Aorta (tissue), 5 donors: ENCODE measurements at places on chromosomes 6 and 20. TPM values are rescaled to one million over a fixed set of nuclear protein-coding genes. Genes with fewer than 3 reads are reported as not detected.

CBFA2T2 gene
- 15.7 TPM for total RNA-seq

THBD gene
- 79.8 TPM for total RNA-seq

SLC25A27 gene
- total RNA-seq: 19.7 TPM

CLVS2 gene
- total RNA-seq: not detected

NKAPL gene
- 3.2 TPM for total RNA-seq

IL22RA2 gene
- not detected for total RNA-seq

C6orf15 gene
- not detected for total RNA-seq

ADGRF4 gene
- total RNA-seq: not detected

PTPRK gene
- 39.6 TPM for total RNA-seq

TRERF1 gene
- 2.7 TPM for total RNA-seq

GCNT2 gene
- 14.6 TPM for total RNA-seq

GSTA2 gene
- not detected for total RNA-seq

C6orf132 gene
- total RNA-seq: 3.1 TPM

GRCh38 chr20:18692447-18692846 is 104.6 kb downstream of the DTD1 start:
- no peaks in the 10 kb centered on the region for H3K4me1 ChIP-seq
- no peaks in the 10 kb centered on the region for H3K36me3 ChIP-seq
- H3K4me3 ChIP-seq: no peak overlapping the region
- H3K27me3 ChIP-seq: no peaks in the 10 kb centered on the region
- no peak overlapping the region for H3K27ac ChIP-seq
- DNase-seq: no peak

DNA sequence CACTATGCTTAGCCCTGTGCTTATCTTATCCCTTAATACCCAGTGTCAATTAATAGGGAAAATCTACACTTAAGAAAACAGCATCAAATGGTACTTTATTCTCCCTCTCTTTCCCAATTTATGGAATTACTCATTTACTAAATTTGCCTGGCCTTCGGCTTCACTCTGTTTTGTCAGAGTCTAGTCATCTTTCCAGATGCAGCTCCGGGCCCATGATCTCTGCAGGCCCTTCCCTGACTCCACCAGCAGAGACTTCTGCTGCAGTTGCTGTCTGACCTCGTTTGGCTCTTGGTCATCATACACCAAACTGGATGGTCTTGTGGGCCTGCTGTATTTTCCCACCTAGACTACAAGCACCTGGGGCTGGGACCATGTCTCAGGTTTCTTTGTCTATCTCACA is 27.4 kb downstream of the MRS2 start:
- no peaks in the 10 kb centered on the region for H3K4me1 ChIP-seq
- H3K27ac ChIP-seq: no peak overlapping the region
- H3K27me3 ChIP-seq: no peaks in the 10 kb centered on the region
- H3K4me3 ChIP-seq: no peak overlapping the region

GRCh38 chr6:162032620-162033019 is 694.9 kb downstream of the PRKN start:
- no peak overlapping the region for H3K27ac ChIP-seq
- no peaks in the 10 kb centered on the region for H3K4me1 ChIP-seq
- no peak overlapping the region for H3K4me3 ChIP-seq
- no peaks in the 10 kb centered on the region for H3K36me3 ChIP-seq
- no peak for DNase-seq
- no peaks in the 10 kb centered on the region for H3K27me3 ChIP-seq

DNA sequence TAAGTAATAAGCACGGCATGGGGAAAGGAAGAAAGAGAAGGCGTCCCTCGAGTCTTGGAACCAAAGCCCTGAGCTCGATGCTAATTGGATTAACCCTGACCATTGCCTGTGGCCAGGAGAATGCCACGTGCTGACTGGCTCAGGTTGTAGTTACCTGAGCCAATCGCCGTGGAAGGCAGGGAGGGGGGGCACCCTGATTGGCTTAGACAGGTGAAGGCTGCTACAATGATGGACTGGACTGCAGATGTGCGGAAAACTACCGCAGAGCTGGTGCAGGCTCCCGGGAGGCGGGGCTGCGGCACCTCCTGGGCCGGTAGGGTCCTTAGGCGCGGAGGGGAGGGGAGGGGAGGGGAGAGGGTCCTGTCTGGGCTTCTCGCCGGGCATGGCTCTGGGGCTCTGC is 121.3 kb downstream of the TFAP2C start:
- H3K4me1 ChIP-seq: no peaks in the 10 kb centered on the region
- no peak overlapping the region for H3K27ac ChIP-seq
- H3K36me3 ChIP-seq: no peaks in the 10 kb centered on the region
- peak; percentile 65 for DNase-seq
- no peaks in the 10 kb centered on the region for H3K27me3 ChIP-seq

- no peaks in the 10 kb centered on the region for H3K27me3 ChIP-seq
- no peaks in the 10 kb centered on the region for H3K4me1 ChIP-seq
- no peaks in the 10 kb centered on the region for H3K36me3 ChIP-seq
These were observed 12.1 kb downstream of the TMX4 start for GRCh38 chr20:8007490-8007889.

- H3K4me3 ChIP-seq: no peak overlapping the region
- H3K36me3 ChIP-seq: no peaks in the 10 kb centered on the region
- no peak overlapping the region for H3K27ac ChIP-seq
These were observed 113.6 kb downstream of the PFDN4 start for GRCh38 chr20:54321352-54322087.

- no peaks in the 10 kb centered on the region for H3K4me1 ChIP-seq
- H3K36me3 ChIP-seq: no peaks in the 10 kb centered on the region
- no peak overlapping the region for H3K27ac ChIP-seq
These were observed 215.5 kb downstream of the LRFN2 start for GRCh38 chr6:40371621-40372020.

- H3K36me3 ChIP-seq: no peaks in the 10 kb centered on the region
- no peak for DNase-seq
- H3K4me3 ChIP-seq: no peak overlapping the region
- no peaks in the 10 kb centered on the region for H3K27me3 ChIP-seq
- H3K27ac ChIP-seq: no peak overlapping the region
These were observed 40.1 kb upstream of the AKIRIN2 start for GRCh38 chr6:87742106-87742505.

- no peak overlapping the region for H3K27ac ChIP-seq
- no peaks in the 10 kb centered on the region for H3K27me3 ChIP-seq
- H3K4me3 ChIP-seq: no peak overlapping the region
- no peaks in the 10 kb centered on the region for H3K36me3 ChIP-seq
These were observed 56.9 kb upstream of the TAGAP start for GRCh38 chr6:159101656-159102055.

DNA sequence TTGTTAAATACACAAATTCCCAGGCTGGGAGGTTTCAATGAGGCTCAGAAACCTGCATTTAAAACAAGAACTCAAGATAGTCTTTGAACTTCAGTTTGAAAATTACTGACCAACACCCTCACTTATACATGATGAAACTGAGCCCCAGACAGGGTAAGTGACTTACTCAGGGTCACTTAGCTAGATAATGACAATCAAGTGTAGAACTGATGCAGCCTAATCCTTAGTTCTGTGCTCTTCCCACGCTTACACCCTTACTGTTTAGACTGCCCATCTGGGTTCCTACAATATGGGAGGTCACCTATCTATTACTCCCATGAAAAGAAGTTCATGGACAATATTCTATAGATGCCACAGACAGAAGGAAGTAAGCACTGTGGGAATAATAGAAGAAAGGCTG is 24.5 kb upstream of the FAM135A start:
- no peaks in the 10 kb centered on the region for H3K27me3 ChIP-seq
- no peak overlapping the region for H3K27ac ChIP-seq
- H3K4me3 ChIP-seq: no peak overlapping the region
- no peaks in the 10 kb centered on the region for H3K36me3 ChIP-seq

DNA sequence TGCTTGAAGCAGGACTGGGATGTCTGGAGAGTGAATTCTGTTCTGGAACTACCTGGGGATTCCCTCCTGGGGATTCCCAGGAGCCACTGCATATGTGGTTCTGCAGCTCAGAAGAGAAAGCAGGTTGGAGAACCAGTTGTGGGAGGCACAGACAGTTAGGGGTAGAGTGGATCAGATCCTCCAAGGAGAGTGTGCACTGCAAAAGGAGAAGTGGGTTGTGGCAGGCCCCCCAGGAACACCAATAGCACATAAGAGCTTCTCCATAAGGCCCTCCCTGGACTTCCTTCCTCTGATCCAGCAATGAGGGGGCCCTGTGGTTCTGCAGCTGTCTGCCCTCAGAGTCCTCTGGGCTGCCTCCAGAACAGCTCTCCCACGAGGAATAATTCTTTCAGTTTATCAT is 369.2 kb upstream of the CNR1 start:
- no peak for DNase-seq
- no peak overlapping the region for H3K27ac ChIP-seq
- H3K36me3 ChIP-seq: no peaks in the 10 kb centered on the region
- no peaks in the 10 kb centered on the region for H3K4me1 ChIP-seq
- no peak overlapping the region for H3K4me3 ChIP-seq

- DNase-seq: no peak
- no peak overlapping the region for H3K4me3 ChIP-seq
- peaks cover 4% of the 10 kb centered on the region for H3K36me3 ChIP-seq
- no peaks in the 10 kb centered on the region for H3K27me3 ChIP-seq
- H3K4me1 ChIP-seq: no peaks in the 10 kb centered on the region
These were observed 30.9 kb upstream of the ASXL1 start for GRCh38 chr20:32327087-32327681.

DNA sequence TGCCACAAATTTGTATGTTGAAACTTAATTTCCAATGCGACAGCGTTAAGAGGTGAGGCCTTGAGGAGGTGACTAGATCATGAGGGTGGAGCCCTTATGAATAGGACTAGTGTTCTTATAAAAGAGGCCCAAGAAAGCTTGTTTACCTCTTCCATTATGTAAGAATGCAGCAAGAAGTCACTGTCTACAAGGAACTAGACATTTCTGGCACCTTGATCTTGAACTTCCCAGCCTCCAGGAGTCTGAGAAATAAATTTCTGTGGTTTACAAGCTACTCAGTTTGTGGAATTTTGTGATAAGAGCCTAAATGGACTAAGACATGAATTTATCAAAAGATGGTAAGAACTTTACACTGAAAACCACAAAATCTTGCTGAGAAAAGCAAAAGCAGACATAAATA is 173.6 kb upstream of the SGK1 start:
- H3K27me3 ChIP-seq: no peaks in the 10 kb centered on the region
- H3K4me3 ChIP-seq: no peak overlapping the region
- no peaks in the 10 kb centered on the region for H3K36me3 ChIP-seq
- H3K4me1 ChIP-seq: no peaks in the 10 kb centered on the region
- H3K27ac ChIP-seq: no peak overlapping the region

DNA sequence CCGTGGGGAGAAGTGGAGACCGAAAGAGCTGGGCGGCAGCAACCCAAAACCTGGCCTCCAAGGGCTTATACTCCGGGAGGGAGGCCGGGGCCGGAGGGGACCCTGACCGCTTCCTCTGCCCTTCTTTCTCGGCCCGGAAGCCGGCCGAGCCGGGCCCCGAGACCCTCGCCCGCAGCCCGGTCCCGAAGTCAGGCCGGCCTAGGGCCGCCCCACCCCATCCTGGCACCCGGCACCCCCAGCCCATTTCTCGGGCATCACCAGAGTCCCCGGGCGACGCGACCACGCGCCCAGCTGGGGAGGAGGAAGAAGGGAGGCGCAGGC is 572 bp upstream of the ZDHHC14 start:
- no peak for DNase-seq
- peak overlapping the region; percentile 84 for H3K4me3 ChIP-seq
- H3K36me3 ChIP-seq: no peaks in the 10 kb centered on the region
- peak overlapping the region; percentile 85 for H3K27ac ChIP-seq

GRCh38 chr6:166440729-166441128 is 58.0 kb upstream of the MPC1 start:
- no peak for DNase-seq
- no peak overlapping the region for H3K4me3 ChIP-seq
- H3K36me3 ChIP-seq: no peaks in the 10 kb centered on the region
- H3K4me1 ChIP-seq: no peaks in the 10 kb centered on the region

- no peak overlapping the region for H3K27ac ChIP-seq
- no peak overlapping the region for H3K4me3 ChIP-seq
These were observed 33.6 kb upstream of the SPDEF start for GRCh38 chr6:34589691-34590090.

- no peaks in the 10 kb centered on the region for H3K36me3 ChIP-seq
- H3K4me3 ChIP-seq: no peak overlapping the region
- no peak for DNase-seq
- H3K27ac ChIP-seq: no peak overlapping the region
- H3K4me1 ChIP-seq: no peaks in the 10 kb centered on the region
- H3K27me3 ChIP-seq: no peaks in the 10 kb centered on the region
These were observed 87.7 kb downstream of the HIVEP2 start for GRCh38 chr6:142857233-142857761.

DNA sequence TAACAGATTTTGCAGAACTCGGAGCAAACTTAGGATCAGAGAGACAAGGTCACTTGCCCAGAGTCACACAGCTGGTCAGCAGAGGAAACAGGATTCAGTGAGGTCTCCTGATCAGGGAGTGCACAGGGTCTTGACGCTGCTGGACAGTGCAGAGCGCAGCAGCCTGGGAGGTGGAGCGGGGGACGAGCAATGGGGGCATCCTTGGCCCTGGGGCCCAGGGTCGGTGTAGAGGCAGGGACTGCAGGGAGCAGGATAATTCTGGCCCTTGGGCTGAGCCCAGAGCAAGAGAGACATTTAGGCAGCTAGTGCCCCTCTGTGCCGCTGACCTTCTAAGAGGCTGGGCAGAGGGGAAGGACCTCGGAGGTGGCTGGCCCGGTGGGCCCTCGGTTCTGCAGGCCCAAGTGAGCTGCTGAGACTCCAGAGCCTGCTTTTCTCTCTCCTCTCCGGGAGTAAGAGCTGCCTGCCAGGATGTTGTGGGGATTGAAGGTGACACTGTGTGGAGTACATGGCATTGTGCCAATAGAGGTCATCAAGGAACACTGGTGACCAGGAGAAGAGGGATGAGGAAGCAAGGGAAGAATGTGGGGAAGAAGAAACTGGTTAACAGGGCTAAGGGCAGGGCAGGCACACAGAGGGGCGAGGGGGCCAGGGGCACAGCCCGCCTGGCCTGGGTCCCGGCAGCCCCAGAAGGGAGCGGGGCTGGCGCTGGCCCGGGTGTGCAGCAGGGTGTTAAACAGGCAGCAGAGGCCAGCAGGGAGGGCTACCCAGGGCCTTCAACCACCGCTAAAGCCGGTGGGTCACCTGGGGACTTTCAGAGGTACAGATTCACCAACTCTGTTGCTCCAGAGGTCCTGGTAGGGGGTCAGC is 122.0 kb downstream of the AGPAT4 start:
- peaks cover 3% of the 10 kb centered on the region for H3K36me3 ChIP-seq
- H3K4me1 ChIP-seq: no peaks in the 10 kb centered on the region
- no peak overlapping the region for H3K4me3 ChIP-seq
- DNase-seq: no peak
- H3K27ac ChIP-seq: no peak overlapping the region

DNA sequence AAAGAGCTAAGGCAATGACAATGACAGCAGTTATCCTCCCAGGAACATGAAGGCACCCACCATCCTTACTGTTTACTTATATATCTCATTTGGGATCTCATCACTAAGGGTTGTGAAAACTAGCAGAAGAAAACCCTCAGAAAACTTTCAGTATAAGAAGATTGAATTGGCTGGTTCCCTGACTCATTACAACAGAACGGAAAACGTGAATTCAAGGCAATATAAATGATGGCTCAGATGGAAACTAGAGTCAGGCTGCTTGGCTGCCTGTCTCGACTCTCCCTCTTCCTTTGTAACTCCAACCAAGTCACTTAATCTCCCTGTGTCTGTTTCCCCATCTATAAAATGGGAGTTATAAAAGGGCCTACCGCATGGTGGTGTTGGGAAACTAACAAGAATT is 387.1 kb upstream of the JARID2 start:
- H3K27me3 ChIP-seq: no peaks in the 10 kb centered on the region
- no peak overlapping the region for H3K4me3 ChIP-seq
- H3K36me3 ChIP-seq: no peaks in the 10 kb centered on the region

- no peaks in the 10 kb centered on the region for H3K36me3 ChIP-seq
- no peak overlapping the region for H3K4me3 ChIP-seq
- H3K27ac ChIP-seq: no peak overlapping the region
- H3K4me1 ChIP-seq: no peaks in the 10 kb centered on the region
- no peak for DNase-seq
- no peaks in the 10 kb centered on the region for H3K27me3 ChIP-seq
These were observed 84.7 kb downstream of the HAO1 start for GRCh38 chr20:7855545-7855944.
